ENCODE measurements at places on chromosomes 7 and 10.

DNA sequence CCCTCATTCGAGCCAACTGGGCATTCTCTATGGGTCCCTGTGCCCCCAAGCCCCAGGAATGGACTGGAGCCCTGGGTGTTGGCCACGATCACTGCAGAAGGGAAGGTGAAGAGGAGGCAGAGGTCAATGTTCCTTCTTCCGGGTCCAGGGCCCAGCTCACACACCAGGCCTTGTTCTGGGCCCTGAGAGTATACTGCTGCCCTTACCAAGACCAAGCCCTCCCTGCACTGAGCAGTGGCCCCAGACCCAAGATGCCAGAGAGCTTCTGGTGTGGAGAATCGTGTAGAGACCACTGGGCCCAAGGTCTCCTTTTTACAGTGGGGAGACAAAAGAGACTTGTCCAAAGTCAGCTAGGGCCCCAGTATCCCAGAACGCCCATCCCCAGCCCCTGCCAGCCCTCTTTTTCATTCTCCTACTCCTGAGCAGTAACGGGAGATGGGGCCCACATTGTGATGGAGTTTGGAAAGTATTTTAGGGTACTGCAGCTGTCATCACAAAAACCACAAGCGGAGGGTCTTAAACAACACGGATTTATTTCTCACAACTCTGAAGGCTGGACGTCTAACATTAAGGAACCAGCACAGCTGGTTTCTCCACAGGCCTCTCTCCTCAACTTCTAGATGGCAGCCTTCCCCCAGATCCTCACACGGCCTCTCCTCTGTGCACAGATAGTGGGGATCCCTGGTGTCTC is 79.4 kb downstream of the PDGFA start:
- DNase-seq, result no peak

DNA sequence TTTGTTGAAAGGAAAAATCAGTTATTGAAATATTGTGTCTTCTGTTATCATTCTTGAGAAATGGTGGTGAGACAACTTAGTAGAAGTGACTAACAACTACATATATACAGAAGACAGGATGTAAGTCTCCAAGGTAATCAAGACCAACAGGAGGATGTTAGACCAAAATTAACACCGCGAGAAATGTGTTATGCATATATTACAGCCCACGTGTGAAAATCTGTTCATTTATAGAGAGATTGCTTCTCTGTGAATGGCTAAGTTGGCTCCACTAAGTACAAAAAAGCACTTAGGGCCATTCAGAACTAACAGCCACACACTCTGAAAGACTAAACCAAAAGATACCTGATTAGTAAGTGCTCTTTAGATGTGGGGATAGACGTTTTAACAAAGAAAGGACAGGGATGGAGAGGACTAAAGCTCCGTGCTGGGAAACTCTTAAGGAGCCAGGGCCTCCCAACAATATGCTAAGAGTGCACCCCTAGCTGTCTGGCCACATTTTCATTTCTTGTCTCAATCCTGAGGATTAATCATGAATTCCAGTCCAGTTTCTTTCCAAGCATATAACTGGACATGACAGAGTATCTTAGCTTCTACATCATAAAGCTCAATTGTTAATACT is 26.5 kb downstream of the HDAC9 start:
- DNase-seq, result no peak

- no peak for DNase-seq
Measured at GRCh38 chr10:96636551-96636950, 49.7 kb upstream of the TM9SF3 start.

GRCh38 chr10:28894146-28894545 is 216.8 kb downstream of the BAMBI start:
- DNase-seq, result no peak

GRCh38 chr10:106925191-106925590 is 239.3 kb downstream of the SORCS1 start:
- DNase-seq, result no peak

GRCh38 chr7:35249537-35249907 is 4.4 kb downstream of the TBX20 start:
- DNase-seq, result no peak

- DNase-seq, result no peak
Measured at GRCh38 chr7:140375323-140375722, 23.0 kb downstream of the SLC37A3 start.

DNA sequence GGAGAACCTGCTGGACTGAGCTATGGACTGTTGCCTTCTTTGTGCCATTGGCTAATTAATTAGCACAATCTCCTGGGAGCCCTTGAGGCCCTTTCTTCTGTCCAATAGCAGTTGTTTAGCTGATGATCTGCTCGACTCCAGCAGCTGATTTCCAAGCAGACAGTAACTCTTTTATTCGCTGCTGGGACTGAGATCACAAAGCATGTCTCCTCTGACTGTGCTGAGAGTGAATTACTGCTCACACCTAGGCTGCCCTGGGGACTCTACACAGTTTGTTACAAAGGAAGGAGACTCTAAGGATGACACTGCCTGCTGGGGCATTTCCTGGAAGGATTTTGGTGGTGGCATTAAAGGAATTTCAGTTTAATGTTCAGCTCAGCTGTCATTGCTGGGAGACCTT is 31.4 kb downstream of the CASP7 start:
- no peak for DNase-seq

- DNase-seq, result no peak
Measured at GRCh38 chr7:137691566-137691965, 155.2 kb downstream of the DGKI start.

DNA sequence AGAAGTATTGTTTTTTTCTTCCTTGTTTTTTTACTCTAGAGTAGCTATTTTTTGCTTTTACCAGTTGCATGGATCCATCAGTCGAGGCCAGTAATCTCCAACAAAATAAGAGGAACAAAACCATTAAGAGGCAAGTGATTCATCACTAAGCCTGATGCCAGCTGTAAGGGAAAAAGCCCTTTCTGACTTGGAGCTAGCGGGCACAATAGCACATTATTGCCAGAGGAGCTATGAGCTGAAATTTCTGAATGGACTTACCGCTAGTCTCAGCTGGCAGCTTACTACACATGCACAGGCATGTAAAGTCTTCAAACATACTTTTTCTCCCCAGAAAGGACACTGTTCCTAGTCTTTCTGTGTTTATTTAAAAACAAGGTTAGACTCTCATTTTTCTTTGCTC is 41.6 kb upstream of the PTPRZ1 start:
- no peak for DNase-seq

GRCh38 chr7:149006345-149006725 is 22.0 kb downstream of the PDIA4 start:
- DNase-seq, result no peak

All from SHP77 (cell line).